ENCODE measurements at places on chromosomes 3 and 15.

GRCh38 chr3:16697443-16698147 is 92.4 kb upstream of the DAZL start:
- DNase-seq, result peak; percentile 21

- no peak for DNase-seq
Observed at GRCh38 chr3:41650406-41650805, 311.5 kb downstream of the ULK4 start.

GRCh38 chr3:53650928-53651661 is 156.7 kb downstream of the CACNA1D start:
- no peak for DNase-seq

DNA sequence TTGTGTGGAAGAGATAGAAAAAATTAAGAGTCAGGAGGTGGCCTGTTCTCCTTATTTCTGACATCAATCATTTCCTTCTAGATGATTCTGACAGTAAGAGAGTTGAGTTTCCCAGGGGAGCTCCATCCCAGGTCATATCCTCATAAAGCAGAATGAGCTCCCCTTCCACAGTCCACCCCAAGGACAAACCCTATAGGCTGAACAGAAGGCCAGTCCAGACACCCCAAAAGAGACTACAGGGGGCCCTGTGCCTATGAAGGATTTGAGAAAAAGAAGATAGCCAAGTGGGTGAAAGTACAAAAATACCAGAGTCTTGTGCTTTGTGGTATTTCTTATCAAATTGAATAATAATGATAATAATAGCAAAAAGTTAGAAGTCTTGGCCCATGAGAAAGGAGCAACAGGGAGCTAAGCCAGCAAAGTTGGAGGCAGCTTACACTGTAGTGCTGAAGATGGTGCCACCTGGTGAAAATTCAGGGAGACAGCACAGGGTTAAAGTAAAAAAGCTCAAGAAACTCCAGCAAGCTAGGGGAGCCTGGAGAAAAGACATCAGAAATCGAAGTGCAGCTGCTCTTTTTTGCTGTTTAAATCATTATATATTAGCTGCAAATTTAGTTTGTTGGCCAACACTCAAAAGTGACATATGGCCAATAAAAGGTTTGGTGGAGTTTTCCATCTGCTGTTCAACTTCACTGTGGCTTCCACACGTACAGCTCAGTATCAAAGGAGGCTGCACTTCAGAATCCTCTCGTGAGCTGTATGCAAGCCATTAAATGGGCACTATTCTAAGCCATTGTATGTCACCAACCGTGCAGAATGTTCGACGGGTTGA is 35.8 kb upstream of the SLC24A5 start:
- peak; percentile 36 for DNase-seq

DNA sequence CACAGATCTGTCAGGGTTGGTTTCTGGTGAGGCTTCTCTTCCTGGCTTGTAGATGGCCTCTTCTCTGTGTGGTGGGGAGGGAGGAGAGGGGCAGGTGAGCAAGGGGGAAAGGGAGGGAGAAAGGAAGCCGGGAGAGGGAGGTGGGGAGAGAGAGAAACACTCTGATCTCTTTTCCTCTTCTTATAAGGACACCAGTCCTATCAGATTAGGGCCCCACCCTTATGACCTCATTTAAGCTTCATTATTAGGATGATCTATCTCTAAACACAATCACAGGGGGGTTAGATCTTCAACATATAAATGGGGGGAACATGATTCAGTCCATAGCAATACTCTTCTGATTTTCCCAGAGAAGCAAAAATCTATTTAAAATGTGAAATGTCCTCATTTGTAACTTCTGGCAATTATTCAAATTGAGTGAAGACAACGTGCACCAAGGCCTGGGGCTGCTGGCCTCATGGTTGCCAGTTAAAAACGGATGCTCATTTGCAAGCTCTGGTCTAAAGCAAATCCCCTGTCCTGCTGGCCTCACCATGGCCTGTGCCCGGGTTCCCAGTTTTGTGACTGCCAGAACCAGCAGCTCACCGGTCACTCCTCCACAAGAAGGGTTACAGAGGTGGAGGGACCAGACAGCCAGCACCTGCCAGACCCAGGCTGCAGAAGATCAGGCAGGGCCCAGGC is 8.3 kb downstream of the POMGNT2 start:
- DNase-seq, result no peak
